Cardiac fibroblast (primary cell): ENCODE measurements at places on chromosomes 3 and 15.

- DNase-seq = no peak
Observed at GRCh38 chr3:131007256-131007655, 19.4 kb downstream of the ASTE1 start.

GRCh38 chr15:96978937-96979473 is 648.5 kb downstream of the NR2F2 start:
- no peak for DNase-seq

GRCh38 chr15:77753281-77753873 is 120.7 kb upstream of the LINGO1 start:
- DNase-seq = peak; percentile 13

DNA sequence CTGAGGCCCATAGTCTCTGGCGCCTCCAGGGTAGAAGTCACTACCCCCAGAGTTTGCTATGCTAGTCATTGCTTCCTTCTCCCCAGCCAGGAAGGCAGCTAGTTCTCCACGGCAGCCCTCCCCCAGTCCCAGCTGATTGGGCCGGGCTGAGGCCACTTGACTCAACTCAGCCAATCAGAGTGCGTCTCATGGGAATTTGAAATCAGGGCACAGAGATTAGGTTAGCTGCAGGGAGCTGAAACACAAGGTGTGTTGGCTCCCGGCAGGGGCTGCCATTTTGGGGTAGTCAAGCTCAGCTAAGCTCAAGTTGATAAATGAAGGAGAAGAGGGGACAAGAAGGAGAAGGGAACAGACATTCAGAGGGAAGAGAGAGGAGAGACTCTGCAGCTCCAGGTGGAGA is 32.8 kb downstream of the LINGO1 start:
- peak; percentile 49 for DNase-seq

GRCh38 chr3:190086191-190086590 is 34.5 kb downstream of the P3H2 start:
- DNase-seq = no peak

- DNase-seq = no peak
Observed at GRCh38 chr3:181410870-181411269, 300.9 kb upstream of the SOX2 start.

- no peak for DNase-seq
Observed at GRCh38 chr3:64141476-64141875, 83.8 kb downstream of the PRICKLE2 start.
